ENCODE measurements at places on chromosomes 13 and 19.
A peak's percentile ranks its signal among the peaks of the same experiment; 100 is the strongest.

DNA sequence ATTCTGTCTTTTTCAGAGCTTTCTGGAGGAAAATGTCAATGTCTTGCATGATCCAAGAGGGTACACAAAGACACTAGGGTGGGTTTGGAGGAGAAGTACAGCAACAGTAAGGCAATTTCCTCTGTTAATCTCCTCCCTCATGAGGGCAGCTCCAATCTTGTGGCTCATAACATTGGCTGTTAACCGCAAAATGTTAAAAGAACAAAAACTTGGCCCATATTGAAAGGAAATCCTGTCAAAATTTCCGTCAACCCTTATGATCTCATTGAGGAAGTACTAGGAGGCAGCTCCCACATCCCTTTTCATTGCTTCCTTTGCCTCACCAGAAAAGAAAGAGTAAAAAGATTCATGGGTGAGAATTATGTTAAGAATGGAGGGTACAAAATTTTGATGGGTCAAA is 11.6 kb downstream of the OXGR1 start:
- DNase-seq = no peak

GRCh38 chr19:55287361-55288079 is 3.7 kb downstream of the BRSK1 start:
- DNase-seq = no peak

GRCh38 chr13:93534181-93534700 is 307.6 kb downstream of the GPC6 start:
- DNase-seq = no peak

- peak; percentile 48 for DNase-seq
Measured at GRCh38 chr19:55253842-55254624, 4.8 kb downstream of the PPP6R1 start.

DNA sequence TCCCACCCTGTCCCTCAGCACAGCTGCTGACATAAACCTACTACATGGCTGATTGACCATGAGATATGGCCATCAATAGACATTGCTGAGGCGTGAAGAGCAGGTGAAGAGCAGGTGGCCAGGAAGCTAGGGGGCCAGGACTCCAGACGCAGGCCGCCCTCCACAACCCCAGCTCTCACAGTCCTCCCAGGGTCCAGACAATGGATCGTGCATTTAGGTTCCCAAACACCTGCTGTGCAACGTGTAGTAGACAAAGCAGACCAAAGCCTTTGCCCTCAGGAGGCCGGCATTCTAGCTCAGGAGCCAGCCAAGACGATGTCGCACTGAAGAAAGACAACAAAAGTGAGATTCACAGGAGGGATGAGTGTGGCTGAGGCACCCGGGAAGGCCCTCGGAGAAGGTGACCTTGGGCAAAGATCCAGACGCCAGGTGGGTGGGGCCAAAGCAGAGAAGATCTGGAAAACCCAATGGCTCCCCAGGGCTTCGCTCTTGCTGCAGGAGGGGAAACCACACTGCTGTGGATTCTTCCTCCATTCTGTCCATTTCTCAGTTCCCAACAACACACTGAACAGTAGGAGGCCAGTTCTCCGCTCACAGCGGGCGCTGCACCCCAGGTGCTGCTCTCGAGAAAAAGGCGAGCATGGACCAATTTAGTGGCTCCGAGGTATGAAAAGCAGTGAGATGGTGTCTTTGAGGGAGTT is 1.4 kb downstream of the FFAR1 start:
- DNase-seq = no peak

DNA sequence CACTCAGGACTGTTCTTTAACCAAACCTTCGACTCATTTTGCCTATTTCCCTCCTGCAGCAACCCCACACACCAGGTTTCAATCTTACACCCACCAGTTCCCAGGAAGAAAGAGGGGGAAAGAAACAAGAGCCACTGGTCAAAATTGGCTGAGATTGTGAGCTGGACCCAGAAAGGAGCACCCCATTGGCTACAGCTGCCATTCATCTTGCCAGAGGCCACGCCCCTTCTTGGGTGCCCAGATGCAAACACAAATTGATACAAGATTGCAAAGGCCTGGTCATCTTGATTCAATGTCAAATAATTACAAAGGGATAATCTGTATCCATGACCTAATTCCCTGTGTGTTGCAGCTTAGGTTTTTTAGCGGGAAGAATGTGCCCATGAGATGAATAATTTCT is 258.4 kb downstream of the LIG4 start:
- DNase-seq = no peak

DNA sequence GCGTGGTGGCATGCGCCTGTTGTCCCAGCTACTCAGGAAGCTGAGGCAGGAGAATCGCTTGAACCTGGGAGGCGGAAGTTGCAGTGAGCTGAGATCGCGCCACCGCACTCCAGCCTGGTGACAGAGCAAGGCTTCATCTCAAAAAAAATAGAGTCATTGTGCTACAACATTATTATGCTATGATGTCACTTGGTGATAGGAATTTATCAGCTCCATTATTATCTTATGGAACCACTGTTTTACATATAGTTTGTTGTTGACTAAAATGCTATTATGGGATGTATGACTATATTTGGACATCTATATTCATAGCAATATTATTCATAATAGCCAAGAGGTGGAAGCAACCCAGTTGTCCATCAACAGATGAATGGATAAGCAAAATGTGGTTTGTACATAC is 26.4 kb upstream of the SLC7A1 start:
- no peak for DNase-seq

- no peak for DNase-seq
Measured at GRCh38 chr13:101454767-101455166, 2.3 kb downstream of the ITGBL1 start.

GRCh38 chr13:80121038-80121437 is 219.9 kb downstream of the SPRY2 start:
- no peak for DNase-seq
